ENCODE measurements at places on chromosomes 4 and X.

DNA sequence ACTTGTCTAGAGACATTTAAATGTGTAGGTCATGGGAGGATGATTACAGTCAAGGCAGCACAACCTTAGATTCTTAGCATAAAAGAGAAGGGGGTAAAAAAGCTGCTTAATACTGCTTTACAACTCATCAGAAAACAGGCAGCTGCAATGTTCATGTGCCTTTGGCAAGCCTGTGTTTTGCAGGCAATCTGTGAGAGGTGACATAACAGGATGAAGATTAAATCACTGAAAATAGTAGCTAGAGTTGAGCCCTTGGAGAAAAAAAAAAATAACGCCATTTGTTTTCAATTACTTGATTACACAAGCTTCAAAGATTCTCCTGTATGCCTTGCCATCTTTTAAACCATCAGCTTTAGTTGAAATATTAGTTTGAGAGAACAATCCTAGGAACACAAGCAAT is 847.6 kb upstream of the LCORL start:
- no peak overlapping the region for H3K27ac ChIP-seq
- H3K36me3 ChIP-seq, result no peaks in the 10 kb centered on the region
- H3K4me3 ChIP-seq, result no peak overlapping the region

GRCh38 chrX:56729152-56729850 is at the start of gene NBDY:
Gene NBDY (plus strand): TSS chrX:56729243. CDS start chrX:56729354, 111 bp downstream.
- peak within 1 kb of the TSS; percentile 92 for H3K4me3 ChIP-seq
- DNase-seq, result peak; percentile 10
- peak within 1 kb of the TSS; percentile 95 for H3K27ac ChIP-seq
- peaks cover 11% of the 10 kb centered on the region for H3K4me1 ChIP-seq
- no peaks in the 10 kb centered on the region for H3K36me3 ChIP-seq

GRCh38 chrX:57667010-57667409 is 13.1 kb downstream of the NLRP2B start:
- no peaks in the 10 kb centered on the region for H3K27me3 ChIP-seq
- DNase-seq, result no peak
- H3K27ac ChIP-seq, result no peak overlapping the region
- H3K4me1 ChIP-seq, result no peaks in the 10 kb centered on the region
- H3K36me3 ChIP-seq, result no peaks in the 10 kb centered on the region

GRCh38 chr4:78591404-78591803 is 39.8 kb downstream of the ANXA3 start:
- H3K4me3 ChIP-seq, result no peak overlapping the region
- H3K27ac ChIP-seq, result no peak overlapping the region
- peaks cover 44% of the 10 kb centered on the region for H3K36me3 ChIP-seq
- H3K27me3 ChIP-seq, result no peaks in the 10 kb centered on the region
- H3K4me1 ChIP-seq, result peaks cover 10% of the 10 kb centered on the region
- DNase-seq, result no peak

DNA sequence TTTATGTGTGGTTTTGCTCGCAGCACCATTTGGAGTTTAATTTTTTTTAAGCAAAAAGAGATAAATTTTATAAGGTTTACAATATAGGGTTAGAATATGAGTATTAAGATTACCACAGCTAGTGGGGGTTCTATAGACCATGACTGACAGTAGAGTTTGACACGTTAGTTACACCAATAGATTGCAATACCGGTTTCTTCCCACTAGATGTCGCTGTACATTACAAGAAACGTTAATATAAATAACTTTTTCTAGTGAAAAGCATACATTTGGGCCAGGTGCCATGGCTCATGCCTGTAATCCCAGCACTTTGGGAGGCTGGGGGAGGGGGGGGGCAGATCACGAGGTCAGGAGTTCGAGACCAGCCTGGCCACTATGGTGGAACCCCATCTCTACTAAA is 433.6 kb downstream of the MAGEB5 start:
- peaks cover 5% of the 10 kb centered on the region for H3K36me3 ChIP-seq
- no peaks in the 10 kb centered on the region for H3K4me1 ChIP-seq
- no peak overlapping the region for H3K4me3 ChIP-seq

DNA sequence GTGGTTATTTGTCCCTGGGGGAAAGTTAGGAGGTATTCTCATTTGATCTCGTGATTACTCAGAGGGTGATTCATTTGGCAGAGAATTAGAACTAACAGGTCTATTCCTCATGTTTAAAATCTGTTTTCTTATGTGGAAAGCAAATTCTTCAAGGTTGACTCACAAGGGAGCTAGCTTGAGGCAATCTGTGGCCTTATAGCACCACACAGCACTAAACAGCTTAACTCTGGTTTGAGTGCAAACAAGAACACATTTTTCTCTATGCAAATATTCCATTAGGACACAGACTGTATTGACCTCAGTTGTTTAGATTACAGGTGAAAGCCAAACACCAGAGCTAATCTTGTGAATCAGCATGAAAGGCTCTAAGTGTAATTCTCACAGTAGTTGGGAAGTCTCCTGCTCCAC is 694.4 kb upstream of the POU3F4 start:
- no peak for DNase-seq
- no peaks in the 10 kb centered on the region for H3K27me3 ChIP-seq
- H3K4me1 ChIP-seq, result peaks cover 8% of the 10 kb centered on the region
- H3K4me3 ChIP-seq, result no peak overlapping the region
- peaks cover 6% of the 10 kb centered on the region for H3K36me3 ChIP-seq

GRCh38 chr4:31947101-31947500 is 1226.9 kb downstream of the PCDH7 start:
- no peak overlapping the region for H3K4me3 ChIP-seq
- no peak overlapping the region for H3K27ac ChIP-seq
- H3K36me3 ChIP-seq, result no peaks in the 10 kb centered on the region
- no peaks in the 10 kb centered on the region for H3K27me3 ChIP-seq
- no peak for DNase-seq
- no peaks in the 10 kb centered on the region for H3K4me1 ChIP-seq

DNA sequence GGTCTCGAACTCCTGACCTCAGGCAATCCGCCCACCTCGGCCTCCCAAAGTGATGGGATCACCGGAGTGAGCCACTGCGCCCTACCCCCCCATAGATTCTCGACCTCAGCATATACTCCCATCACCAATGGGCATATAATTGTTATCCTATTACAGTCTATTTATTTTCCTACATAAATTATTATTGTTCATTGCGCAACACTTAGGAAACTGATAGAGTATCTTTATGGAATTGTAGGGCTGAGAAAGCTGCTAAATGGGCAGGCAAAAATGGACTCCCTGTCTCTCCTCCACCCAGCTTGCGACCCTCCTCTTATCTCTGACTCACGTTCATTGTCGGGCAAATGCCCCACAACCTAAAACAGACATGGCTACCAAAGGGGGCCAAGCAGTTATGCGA is 1.0 kb downstream of the ERVMER34-1 start:
- peaks cover 1% of the 10 kb centered on the region for H3K36me3 ChIP-seq
- peak overlapping the region; percentile 57 for H3K4me3 ChIP-seq
- no peak overlapping the region for H3K27ac ChIP-seq
- DNase-seq, result no peak

GRCh38 chrX:107454302-107454701 is 4.8 kb downstream of the FRMPD3 start:
- H3K4me3 ChIP-seq, result no peak overlapping the region
- peaks cover 32% of the 10 kb centered on the region for H3K27me3 ChIP-seq
- H3K27ac ChIP-seq, result no peak overlapping the region
- H3K36me3 ChIP-seq, result no peaks in the 10 kb centered on the region
- peaks cover 14% of the 10 kb centered on the region for H3K4me1 ChIP-seq
- DNase-seq, result no peak

DNA sequence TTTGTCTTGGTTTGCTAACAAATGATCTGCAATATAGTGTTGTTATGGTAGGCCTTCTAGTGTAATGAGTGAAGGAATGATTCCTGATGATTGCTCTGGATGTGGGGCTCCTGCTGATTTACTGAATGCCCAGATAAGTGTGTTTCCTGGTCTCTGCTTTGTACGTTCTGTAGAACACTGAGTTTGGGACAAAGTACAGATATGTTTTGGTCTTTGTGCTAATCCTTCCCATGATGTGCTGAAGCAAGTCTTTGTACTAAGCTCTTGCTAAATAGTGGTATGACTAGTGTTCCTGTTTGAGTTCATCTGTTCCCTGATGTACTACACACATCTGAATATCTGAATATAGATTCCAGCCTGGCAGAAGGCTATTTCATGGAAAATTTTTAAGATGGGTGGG is 36.9 kb upstream of the XIAP start:
- no peaks in the 10 kb centered on the region for H3K36me3 ChIP-seq
- DNase-seq, result no peak
- H3K27ac ChIP-seq, result no peak overlapping the region
- H3K4me1 ChIP-seq, result no peaks in the 10 kb centered on the region
- no peaks in the 10 kb centered on the region for H3K27me3 ChIP-seq
